Stimulated activated CD4-positive, alpha-beta T cell treated with anti-CD3 and anti-CD28 coated beads, TNF-alpha, amount 100 ng/mL, for 24 hours (primary cell): ENCODE measurements at places on chromosomes 3 and 15.
A peak's percentile ranks its signal among the peaks of the same experiment; 100 is the strongest.

DNA sequence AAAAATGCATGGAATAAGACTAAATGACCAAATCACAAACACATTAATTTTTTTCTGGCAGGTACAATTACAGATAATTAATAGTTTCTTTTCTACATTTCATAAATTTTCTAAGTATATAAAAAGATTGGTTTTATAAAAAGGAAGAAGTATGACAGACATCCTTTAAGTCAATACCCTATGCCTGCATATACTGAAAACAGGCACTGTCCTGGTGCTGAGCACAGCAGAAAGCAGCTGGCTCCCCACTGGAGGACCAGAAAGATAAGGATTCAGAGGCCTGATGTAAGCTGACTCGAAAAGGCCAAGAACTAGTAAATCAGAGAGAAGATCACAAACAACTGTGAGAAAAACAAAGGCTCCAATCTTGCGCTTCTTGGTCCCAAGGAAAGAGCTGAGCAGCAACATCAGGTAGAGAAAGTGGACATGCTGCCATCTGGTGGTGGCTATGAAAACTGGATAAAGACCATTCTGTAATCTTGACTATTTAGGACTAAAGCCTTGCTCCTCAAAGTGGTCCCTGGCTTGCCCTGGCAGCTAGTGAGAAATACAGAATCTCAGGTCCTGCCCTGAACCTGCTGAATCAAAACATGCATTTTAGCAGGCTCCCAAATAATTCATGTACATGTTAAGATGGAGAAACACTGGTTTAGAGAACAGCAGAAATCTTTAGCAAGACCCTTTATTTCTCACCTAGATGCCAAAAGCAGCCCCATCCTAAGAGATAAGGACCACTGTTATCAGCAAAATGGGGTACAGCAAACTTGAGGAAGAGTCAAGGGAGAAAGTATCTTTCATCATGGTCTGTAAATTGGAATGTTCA lies 76.0 kb downstream of the TRANK1 start:
- DNase-seq: peak; percentile 22

- no peak for DNase-seq
Measured at GRCh38 chr15:60423537-60423936, 25.8 kb upstream of the ANXA2 start.

DNA sequence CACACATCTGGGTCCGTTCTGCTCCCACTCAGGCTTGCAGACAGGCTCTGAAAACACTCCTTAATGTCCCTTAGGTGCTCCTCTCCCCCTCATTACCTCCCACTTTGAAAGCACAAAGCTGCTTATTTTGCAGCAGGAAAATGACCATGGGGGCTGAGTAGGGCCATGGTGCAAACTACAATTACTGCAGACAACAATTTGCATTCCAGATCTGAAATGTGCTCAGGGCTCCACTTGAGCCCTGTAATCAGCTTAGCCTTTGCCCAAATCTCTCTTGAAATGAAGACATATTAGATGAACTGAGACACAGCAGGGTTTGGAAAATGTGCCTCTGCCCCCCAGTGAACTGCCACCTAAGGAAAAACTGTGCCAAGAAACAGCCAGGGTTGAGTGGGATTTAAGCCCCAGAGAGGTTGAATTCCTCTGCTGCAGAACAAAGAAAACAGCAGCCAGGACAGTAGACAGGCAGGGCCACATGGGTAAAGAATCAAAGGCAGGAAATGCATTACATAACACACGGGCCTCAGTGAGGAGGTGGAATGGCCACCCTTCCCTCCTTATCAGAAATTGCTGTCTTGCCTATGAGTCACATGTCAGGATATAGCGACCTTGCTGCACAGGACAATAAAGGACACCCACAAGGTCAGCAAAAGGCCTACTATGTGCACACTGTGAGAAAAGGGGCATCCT lies 126.8 kb upstream of the ARHGEF3 start:
- DNase-seq: no peak

- no peak for DNase-seq
Measured at GRCh38 chr15:61367953-61368352, 138.9 kb upstream of the RORA start.

- DNase-seq: no peak
Measured at GRCh38 chr15:87944050-87944449, 312.5 kb downstream of the NTRK3 start.

DNA sequence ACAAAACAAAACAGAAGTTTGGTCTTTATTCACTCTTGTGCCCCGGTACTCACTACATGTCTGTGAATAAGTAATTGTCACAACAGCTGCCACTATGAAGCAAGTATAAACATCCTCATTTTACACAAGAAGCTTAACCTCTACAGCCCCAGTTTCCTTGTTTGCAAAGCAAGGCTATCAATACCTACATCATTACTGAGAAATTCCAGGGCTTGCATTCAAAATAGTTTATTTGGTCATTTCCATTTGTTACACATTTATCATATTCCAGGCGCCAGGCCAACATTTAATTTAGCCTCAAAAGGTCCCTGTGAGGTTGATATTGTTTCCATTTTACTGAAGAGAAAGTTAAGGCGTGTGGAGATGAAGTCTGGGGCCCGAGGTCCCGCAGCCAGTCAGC lies 161.4 kb upstream of the LRTM1 start:
- no peak for DNase-seq

DNA sequence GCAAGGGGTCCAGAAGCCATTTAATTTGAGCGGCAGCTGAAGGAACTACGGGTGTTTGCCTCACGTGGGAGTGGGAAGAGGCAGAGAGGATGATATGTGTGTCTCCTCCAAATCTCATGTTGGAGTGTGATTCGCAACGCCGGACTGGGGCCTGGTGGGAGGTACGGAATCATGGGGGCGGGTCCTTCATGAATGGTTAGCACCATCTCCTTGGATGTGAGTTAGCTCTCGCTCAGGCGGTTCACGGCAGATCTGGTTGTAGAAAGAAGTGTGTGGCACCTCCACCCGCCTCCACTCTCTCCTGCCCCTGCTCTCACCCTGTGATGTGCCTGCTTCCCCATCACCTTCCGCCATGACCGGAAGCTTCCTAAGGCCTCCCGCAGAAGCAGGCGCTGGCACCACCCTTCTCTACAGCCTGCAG lies 25.4 kb downstream of the XXYLT1 start:
- DNase-seq: no peak

- no peak for DNase-seq
Measured at GRCh38 chr15:92365906-92366305, 27.8 kb upstream of the ST8SIA2 start.

GRCh38 chr15:83012636-83013035 lies 1.2 kb upstream of the C15orf40 start:
- no peak for DNase-seq

- DNase-seq: peak; percentile 18
Measured at GRCh38 chr15:82832601-82833361, 23.4 kb downstream of the WHAMM start.

DNA sequence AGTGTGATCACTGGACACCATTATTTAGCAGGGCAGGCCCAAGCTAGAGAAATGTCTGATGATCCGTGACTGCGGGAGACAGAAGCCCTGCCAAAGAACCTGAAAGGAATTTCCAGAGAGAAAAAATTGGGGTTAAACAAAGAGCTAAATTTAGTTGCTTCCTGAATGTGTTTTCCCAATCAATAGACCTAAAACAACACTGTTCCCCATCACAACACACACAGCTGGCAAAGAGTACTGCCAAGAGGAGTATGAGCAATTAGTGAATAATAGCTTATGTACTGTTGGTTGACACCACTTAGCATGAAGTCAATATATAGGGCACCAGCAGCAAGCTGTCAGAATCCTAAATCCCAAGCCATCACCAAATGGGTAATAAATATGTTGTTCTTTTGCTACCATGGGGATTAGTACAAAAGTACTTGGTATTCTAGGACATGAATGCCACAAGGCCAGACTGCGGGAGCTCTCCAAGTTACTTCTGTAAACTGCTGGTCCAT lies 35.7 kb downstream of the CLK3 start:
- no peak for DNase-seq

DNA sequence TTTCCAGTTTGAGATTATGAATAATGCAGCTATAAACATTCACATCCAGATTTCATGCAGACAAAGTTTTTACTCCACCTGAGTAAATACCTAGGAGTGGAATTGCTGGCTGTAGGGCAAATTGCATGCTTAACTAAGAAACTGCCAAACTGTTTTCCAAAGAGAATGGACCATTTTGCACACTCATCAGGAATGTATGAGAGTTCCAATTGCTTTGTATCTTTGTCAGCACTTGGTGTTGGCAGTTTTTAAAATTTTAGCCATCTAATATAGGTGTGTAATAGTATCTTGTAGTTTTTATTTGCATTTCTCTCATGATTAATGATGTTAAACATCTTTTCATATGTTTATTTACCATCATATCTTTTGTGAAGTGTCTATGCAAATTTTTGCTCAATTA lies 40.6 kb upstream of the TRIM59 start:
- DNase-seq: no peak

GRCh38 chr3:51943451-51944391 lies 1.6 kb downstream of the PARP3 start:
- DNase-seq: no peak

DNA sequence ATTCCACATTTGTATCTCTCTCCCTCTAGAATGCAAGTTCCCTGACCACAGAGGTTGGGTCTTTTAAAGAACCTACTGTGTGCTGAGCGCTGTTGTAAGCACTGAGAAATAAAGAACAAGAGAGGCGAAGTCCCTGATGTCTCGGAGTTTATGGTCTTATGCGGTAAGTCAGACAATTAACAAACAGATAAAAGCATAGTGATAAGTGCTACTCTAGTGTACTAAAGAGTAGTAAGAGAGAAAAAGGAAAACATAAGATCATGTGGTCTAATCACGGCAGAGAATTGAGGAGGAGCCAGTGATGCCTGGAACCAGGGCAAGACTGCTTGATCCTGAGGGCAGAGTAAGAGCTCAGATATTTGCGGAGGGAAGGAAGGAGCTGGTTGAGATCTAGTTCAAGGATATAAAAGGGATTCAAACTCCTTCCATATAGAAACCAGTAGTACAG lies 29.8 kb upstream of the TSC22D2 start:
- DNase-seq: no peak

DNA sequence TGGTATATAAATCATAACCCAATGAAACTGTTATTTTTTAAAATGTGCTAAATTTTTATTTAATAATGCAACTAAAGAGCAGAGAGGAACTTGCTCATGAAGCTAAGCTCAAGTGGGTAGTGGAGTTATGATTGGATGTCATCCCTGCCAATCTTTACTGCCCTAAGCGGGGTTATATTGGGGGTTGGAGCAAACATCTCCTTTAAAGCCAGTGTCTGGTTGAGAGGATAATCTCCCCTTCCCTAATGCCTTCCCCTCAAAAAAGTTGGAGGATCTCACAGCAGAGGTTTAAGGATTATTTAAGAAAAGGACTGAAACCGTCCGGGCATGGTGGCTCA lies 32.1 kb upstream of the CLASP2 start:
- DNase-seq: no peak

DNA sequence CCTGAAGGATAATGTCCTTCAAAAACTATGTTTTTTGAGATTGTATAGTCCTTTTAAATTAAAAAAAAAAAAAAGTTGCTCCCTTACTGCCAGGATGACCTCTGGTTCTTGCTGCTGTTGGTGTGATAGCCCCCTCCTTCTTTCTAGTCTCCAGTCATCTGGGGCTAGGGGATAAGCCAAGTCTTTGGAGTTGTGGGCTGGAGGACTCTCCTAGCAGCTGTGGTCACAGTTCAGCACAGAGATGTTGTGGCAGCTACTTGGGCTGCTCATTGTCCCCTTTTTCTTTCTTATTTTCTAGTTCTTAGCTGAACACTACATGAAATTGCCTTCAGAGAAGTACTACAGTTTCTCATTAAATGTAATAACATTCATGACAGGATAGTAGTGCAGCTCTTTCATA lies 39.2 kb upstream of the APH1B start:
- no peak for DNase-seq

DNA sequence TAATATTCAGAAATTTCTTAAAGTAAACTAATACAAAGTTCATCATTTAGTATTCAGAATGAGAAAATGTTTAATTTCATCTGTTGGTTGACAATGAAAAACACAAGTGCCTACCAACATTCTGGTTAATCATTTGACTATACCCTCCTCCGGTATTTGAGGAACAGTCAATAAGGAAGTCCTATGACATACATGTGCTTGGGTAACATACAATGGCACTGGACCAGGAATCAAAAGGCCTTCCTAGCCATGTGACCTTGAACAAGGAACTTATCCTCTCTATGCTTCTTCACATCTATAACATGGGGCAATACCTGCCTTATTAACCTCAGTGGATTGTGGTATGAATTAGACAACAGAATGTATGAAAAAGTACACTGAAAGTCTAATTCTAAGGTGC lies 65.8 kb downstream of the ZNF280D start:
- no peak for DNase-seq

DNA sequence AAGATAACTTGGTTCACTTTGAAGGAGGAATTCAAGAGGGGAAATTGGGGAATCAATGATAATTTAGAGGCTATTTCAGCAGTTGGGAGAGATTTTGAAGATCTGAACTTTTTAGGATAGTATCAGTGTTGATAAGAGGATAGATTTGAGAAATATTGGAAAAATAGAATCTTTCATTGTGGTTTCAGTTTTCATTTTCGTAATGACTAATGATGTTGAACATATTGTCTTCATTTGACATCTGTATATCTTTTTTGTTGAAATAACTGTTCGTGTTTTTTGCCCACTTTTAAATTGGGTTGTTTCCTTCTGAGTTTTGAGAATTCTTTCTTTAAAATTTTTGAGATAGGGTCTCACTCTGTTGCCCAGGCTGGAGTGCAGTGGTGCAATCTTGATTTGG lies 21.1 kb downstream of the ECT2 start:
- DNase-seq: no peak

GRCh38 chr15:70632079-70632478 lies 131.3 kb downstream of the UACA start:
- DNase-seq: no peak

GRCh38 chr3:64203969-64204908 lies 21.0 kb downstream of the PRICKLE2 start:
- DNase-seq: no peak

DNA sequence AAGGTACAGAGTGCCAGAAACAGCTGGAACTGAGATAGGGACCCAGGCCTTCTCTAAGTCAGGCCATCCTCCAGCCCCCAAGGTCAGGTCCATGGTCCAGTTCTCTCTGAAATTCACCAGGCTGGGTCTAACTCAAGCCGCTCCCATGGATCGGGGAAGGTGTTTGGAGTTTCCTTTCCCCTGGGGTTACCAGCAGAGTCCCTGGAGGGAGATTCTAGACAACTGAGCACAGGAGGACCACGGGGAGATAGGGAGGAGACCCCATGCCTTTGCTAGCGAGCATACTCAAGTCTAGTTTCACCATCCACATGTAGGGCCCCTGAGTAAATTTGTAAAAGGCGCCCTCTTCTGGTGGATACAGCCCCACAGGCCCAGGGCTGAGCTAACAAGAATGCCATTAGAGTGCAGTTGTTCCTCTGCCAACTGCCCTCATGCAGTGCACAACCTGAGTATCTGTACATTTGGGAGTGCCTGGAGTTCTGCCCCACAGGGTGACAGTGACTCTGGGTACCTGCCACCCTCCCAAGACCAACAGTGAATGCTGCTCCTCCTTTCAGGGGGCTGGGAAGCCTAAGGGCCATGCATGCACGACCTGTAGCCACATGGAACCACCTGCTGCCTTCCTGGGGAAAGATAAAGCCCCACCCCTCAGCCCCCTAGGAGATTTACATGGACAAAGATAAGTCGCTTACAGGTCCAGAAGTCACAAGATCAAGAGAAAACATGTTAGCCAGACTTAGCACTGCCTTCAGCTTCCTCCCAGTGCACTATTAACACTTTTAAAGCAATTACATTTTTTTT lies 89.0 kb downstream of the IQSEC1 start:
- peak; percentile 58 for DNase-seq

- DNase-seq: no peak
Measured at GRCh38 chr3:52431459-52432223, 13.3 kb downstream of the SEMA3G start.

GRCh38 chr15:71891026-71891425 lies 80.7 kb downstream of the NR2E3 start:
- DNase-seq: no peak

- DNase-seq: no peak
Measured at GRCh38 chr3:25273582-25274171, 154.4 kb upstream of the RARB start.
